ENCODE measurements at places on chromosomes 2 and 18.

DNA sequence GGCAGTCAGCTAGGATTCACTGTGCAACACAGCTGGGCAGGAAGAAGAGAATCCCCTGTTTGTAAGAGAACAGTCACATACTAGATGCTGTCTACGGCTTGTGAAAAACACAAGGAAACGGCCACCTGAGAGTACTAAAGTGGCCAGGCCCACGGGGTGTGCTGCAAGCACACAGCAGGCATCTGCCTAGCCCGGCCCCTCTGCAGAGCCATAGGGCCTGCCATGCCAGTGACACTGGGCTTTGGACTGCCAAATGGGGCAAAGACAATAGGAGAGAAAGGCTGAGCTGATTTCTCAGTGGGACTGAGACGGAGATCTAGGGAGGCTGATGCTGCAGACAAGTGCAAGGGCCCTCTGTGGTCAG, 10.3 kb downstream of the TUBB6 start:
- DNase-seq = no peak

- no peak for DNase-seq
Observed at GRCh38 chr2:73301636-73302035, 8.3 kb upstream of the EGR4 start.

DNA sequence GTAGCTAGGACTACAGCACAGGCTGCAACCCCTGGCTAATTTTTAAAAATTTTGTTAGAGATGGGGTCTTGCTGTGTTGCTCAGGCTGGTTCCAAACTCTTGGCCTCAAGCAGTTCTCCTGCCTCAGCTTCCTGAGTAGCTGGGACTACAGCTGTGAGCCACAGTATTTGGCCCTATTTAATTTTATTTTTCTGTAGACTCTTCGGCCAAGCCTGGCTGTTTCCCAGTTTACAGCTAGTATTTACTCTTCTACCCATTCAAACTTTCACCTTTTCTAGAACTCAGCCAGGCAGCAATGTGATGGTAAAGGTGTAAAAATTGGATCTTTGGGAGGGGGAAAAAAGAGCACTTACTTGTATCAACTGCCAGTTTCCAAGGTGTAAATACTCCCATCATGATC, 35.3 kb downstream of the SH3RF3 start:
- DNase-seq = no peak

- no peak for DNase-seq
Observed at GRCh38 chr2:134955744-134956143, 37.1 kb downstream of the CCNT2 start.

DNA sequence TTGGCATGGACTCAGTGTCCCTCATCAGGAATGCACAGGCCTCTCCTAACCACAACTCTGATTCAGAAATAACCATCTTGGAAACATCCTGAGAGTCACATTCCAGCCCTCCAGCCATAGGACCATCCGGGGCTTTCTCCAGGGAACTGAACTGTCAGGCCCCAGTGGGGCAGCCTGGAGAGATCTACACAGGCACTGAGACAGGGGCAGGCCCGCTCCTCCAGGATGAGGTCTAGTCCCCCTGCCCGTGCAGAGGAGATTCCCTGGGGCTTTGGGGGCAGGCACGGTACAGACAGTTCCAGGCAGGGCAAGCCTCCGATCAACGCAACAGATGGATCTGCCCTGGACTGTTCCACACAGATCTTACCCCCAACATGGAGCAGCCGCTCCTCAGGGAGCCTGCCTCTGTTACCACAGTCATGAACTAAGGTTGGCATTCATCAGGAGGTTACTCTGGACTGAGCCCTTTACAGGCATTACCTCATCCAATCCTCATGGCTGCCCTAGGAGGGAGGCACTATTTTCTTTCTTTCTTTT, 12.0 kb downstream of the KCNK3 start:
- no peak for DNase-seq

All from posterior vena cava (tissue), 2 donors.